AG09319 (cell line): ENCODE measurements at places on chromosomes 5 and 9.
A peak's percentile ranks its signal among the peaks of the same experiment; 100 is the strongest.

GRCh38 chr9:4986296-4986695 lies 1.2 kb downstream of the JAK2 start:
- DNase-seq: no peak

GRCh38 chr5:113692466-113692865 lies 179.0 kb downstream of the YTHDC2 start:
- DNase-seq: no peak

GRCh38 chr5:25688156-25688555 lies 1043.4 kb upstream of the CDH10 start:
- DNase-seq: no peak

- peak; percentile 90 for DNase-seq
These were observed 27.5 kb downstream of the B4GALT1 start for GRCh38 chr9:33139421-33140228.
